ENCODE measurements at places on chromosomes 11 and 22.

DNA sequence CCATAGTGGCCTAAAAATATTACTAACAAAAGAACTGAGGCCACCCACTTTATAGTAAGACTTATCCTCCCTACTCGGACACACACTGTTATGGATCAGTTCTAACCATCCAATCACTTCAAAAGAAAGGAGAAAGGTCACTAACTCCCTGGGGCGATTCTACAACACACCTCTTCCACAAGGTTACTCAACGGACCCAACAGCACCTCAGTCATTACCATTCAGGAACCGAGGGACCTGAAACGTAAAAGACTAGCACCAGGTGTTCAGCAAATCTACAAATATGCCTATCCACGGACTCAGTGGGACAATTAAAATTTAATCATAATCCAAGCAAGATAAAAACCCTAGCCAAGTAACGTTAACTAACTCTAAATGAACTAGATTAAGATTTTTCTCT, 1.6 kb downstream of the HNRNPUL2 start:
- DNase-seq: no peak

DNA sequence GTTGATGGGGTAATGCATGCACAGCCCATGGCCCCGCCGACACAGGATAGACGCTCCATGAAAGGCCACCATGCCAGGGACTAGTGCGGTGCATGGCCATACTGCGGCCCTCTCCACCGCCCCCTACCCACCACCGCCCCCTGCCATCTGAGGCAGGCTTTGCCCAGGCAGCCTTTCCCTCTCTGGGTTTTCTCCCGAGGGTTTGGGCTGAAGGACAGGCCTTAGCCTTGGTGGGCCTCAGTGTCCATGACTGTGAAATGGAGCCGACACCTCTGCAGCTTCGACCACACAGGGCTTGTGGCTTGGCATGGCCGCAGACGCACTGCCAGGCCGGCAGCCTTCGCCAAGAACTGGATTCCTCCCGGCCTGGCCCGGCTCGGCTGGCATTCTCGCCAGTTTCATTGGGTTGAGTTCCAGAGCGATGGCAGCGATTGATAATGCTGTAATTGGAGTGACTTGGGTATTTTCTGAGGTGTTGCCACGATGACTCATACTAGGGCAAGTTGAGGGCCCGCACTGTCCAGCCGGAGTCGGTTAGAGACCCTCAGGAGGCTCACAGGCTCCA, 111.3 kb downstream of the WNT7B start:
- DNase-seq: no peak

DNA sequence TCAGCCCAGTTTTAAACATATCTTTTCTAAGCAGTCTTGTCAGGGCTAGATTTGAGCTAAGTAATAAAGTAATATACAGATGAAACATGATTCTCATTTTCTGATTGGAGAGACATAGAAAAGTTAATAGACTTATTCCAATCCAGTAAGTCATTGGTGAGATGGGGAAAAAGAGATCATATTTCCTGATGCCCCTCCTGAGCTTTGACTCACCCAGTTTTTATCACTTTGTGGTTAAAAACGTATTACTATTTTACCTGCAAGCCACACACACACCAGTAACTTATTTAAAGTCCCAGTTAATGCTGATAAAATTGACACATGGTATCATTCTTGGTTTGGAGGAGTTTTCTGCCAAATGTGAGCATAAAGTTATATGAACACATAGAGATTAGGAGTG, 306.8 kb downstream of the CADM1 start:
- no peak for DNase-seq

DNA sequence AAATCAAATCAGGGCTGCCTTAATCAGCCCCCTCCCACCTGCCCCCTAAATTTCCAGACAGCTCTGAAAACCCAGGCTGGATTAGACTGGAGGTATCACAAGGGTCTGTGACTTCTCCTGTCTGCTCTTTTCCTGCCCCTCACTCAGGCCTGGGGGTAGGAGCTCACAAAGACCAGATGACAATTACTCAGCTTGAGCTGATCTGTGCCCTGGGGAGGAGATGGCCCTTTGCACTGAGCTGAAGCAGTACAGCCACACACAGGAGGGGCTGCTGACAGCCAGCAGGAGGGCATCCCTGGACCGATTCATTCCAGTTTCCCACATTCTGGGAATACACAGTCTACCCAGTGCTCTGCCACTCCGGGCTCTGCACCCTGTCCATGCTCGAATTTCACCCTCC, 4.2 kb downstream of the ABCC8 start:
- no peak for DNase-seq

- DNase-seq: no peak
These were observed 176.5 kb downstream of the CTTN start for GRCh38 chr11:70574725-70575347.

DNA sequence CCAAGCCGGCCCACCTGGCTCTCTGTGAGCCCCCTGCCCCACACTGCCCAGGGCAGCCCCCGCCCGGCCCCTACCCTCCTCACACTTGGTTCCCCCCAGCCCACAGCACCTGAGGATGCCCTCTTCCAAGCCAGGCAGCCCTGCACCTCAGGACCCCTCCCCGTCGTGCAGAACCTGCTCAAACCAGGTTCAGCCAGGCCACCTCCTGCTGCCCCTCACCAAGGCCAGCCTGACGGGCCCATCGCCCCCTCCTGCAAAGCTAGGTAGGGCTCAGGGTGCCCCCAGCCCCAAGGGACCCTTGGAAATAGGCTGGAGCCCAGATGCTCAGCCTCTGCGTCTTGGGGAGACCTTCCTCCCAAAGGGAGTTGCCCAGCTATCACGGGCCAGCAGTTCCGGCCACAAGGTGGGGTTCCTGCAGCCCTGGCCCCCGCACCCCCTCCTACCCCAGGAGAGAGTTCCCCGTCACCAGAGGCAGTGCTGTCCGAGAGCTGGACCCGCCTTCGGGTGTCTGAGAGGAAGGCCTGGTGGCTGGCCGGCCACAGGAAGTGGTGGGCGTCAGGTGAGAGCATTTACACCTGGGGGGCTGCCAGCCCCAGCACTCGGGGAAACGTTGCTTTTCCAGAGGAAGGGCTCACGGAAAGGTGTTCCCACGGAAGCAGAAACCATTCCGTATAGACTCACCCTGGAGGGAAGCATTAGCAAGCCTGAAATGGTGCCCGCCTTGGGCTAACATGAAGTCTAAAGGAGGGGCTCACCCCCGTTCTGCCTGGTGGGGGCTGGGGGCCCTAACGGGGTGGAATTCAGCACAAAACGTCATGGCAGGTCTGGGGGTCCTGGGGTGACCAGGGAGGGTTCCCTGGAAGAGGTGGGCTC, 3.2 kb upstream of the SYT8 start:
- no peak for DNase-seq

- DNase-seq: no peak
These were observed 48.0 kb downstream of the CABIN1 start for GRCh38 chr22:24059121-24059520.

GRCh38 chr11:120810251-120810650, 213.7 kb upstream of the TBCEL start:
- no peak for DNase-seq

DNA sequence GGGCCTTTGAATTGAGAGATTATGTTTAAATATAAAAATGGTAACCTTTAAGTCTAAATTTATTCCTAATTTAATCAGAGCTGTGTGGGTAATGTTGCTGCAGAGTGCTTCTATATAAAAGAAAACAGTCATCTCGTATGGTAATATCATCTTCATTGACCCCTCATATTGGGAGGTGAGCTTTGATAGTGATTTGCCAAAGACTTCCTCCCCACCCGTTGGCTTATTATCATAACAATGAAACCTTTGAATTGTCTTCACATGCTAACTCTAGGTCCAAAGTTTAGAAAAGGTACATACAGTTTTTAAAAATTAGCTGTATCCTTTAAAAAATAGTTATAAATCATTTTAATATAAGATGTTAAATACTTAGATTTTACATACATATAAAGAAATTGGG, 3.7 kb downstream of the EMSY start:
- no peak for DNase-seq

- DNase-seq: no peak
These were observed 12.1 kb upstream of the LRP5 start for GRCh38 chr11:68300076-68300830.

DNA sequence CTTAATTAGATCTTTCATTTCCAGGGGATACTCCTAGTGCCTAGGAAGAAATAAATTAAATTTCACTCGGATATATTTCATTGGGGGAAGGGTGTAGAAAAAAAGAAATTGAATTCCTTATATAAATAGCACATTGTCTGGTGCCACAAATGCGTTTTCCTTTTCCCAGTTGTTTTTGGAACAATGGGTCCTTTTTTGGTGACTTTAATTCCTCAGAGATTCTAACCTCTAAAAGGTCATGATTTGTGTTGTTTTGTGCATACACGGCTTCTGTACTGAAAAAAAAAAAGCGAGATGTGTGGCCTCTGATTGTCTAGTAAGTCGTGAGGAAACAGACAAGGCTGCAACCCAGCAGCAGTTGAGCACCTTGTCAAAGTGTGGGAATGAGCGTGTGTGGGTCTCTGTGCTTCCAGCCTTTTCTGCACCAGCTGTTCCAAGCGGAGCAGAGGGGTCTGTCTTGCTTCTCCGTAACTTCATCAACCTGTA, 64.5 kb upstream of the CRTAM start:
- no peak for DNase-seq

- no peak for DNase-seq
These were observed 15.3 kb downstream of the P2RX3 start for GRCh38 chr11:57353446-57353845.

GRCh38 chr11:72230764-72231365, 6.3 kb downstream of the INPPL1 start:
- DNase-seq: no peak

GRCh38 chr11:92623055-92623454, 346.4 kb upstream of the MTNR1B start:
- DNase-seq: no peak

- DNase-seq: no peak
These were observed at the start of gene ABCC8 for GRCh38 chr11:17476317-17477083. ABCC8 (minus strand) TSS chr11:17476845; CDS start chr11:17476776, 69 bp downstream.

DNA sequence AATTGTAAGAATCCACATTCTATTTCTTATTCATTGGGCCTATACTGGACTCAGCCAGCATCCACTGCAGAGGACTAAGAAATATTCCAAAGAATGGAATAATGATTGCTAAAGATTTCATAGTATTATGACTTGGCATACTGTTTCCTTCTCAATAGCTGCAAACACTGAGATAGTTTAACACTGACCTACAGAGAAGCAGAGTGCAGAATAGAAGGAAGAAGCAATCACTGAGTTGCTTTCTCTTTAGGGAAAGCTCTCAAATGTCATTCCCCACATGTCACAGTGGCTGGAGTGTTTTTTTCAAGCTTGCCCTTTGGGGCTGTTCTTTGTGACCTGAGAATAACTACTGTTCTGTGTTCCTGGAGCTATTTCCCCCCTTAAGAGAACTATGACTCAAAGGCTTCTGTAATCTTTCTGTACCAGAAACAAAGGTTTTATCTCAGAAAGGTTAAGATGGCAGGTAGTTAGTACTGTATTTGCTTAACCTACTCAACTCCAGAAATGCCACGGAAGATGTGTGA, 243.6 kb upstream of the LUZP2 start:
- no peak for DNase-seq

- DNase-seq: no peak
These were observed 48.4 kb downstream of the SFI1 start for GRCh38 chr22:31544481-31545480.

DNA sequence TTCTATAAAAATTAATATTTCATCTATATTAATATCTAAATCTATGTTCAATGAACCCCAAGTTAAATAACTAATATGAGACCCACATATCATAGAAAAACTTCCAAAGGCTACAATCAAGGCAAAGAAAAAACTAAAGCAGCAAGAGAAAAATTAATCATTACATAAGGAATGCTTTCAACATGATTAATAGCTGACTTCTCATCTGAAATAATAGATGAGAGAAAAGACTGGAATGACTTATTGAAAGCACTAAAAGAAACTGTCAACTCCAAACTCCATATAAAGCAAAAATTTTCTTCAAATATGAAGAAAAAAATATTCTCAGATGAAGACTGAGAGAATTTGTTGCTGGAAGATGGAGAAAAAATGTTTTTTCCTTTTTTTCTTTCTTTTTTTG, 13.0 kb downstream of the TRIM5 start:
- DNase-seq: no peak

DNA sequence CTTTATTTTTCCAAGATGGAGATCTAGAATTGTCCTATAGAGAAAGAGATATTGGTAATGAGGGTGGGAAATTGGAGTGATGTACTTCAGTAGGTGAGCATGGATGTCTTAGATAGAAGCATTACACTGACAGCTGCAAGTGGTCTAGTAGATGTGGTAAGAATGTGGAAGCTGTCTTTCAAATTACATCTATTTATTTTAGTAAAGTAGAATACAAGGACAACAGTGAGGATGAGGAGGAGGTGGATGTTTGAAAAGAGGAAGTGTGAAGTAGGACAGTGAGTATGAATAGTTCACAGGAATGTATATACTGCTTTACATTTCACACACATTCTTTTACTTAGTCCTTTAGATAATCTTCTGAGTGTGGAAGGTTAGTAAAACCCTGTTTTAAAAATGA, 64.2 kb downstream of the HIPK3 start:
- no peak for DNase-seq

DNA sequence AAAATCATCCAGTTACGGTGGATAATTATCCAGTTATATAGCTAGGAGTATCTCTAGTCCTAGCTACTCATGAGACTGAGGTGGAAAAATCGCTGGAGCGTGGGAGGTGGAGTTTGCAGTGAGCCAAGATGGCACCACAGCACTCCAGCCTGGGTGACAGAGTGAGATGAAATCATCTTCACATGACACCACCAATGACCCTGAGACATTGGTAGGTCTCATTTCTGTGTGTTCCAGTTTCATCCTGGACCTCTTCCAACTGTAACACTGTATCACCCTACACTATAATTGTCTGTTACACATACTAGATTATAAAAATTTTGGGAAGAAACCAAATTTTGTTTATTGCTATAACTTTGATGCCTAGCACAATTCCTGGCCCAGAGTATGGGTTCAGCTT, 446.8 kb downstream of the TMEM135 start:
- DNase-seq: no peak

DNA sequence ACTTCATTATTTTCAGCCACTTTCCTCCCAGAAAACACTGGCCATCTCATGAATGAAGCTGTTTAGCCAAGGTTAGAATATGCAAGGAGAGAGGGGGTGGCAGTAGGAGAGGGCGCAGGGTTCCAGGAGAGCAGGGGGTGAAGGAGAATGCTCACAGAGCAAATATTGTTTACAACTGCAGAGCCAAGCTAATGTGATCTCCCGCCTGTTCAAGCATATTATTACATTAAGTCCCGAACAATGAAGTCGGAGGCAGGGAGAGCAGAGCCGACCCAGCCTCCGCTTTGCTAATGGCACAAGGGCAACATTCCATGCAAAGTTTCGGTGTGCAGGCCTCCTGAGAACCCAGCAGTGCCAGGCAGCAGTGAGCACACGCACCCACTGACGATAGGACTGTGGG, 80.1 kb downstream of the MICAL3 start:
- DNase-seq: no peak

- no peak for DNase-seq
These were observed 28.6 kb downstream of the TMEM123 start for GRCh38 chr11:102423936-102424335.

GRCh38 chr22:44646668-44647067, 55.3 kb upstream of the PRR5 start:
- DNase-seq: no peak

GRCh38 chr11:86151174-86152005, 82.5 kb upstream of the PICALM start:
- DNase-seq: no peak

GRCh38 chr11:125464666-125465065, 31.4 kb downstream of the FEZ1 start:
- no peak for DNase-seq

Measured in T-helper 17 cell (primary cell).